ENCODE measurements at places on chromosomes 5 and 9.

GRCh38 chr5:179229331-179229831 lies 115.9 kb downstream of the ADAMTS2 start:
- no peak for DNase-seq

DNA sequence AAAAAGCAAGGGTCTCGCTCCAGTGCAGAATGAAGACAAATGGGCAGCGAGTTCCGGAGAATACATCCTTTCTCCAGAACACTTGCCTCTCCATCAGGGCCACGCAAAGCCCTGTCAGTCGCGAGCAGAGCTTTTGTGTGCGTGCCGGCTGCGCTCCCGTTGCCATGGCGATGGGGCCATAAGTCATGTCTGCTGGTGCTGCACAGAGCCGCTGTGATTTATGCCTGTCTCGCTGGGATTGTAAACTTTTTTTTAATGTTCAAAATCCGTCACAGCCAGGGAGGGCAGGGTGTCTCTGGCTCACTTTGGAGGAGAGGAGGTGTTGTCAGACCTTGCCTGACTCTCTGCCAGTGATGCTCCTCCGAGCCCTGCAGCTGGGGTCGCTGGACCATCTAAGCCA lies 272.7 kb downstream of the TRIM32 start:
- peak; percentile 42 for DNase-seq

- peak; percentile 21 for DNase-seq
Observed at GRCh38 chr5:42005561-42006153, 80.6 kb downstream of the FBXO4 start.

GRCh38 chr5:143605403-143606005 lies 202.0 kb upstream of the NR3C1 start:
- DNase-seq: no peak

DNA sequence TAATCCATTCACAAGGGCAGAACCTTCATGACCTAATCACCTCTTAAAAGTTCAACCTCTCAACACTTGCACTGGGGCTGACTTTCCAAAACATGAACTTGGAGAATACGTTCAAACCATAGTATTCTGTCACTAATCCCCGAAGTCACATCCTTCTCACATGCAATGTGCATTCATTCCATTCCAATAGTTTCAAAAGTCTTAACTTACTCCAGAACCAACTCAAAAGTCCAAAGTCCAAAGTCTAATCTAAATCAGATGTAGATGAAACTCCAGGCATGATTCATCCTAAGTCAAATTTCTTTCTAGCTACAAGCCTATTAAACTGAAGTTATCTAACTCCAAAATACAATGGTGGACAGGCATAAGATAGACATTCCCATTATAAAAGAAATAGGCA lies 21.7 kb upstream of the ADAMTSL1 start:
- no peak for DNase-seq

- no peak for DNase-seq
Observed at GRCh38 chr9:94925751-94926430, 199.4 kb downstream of the AOPEP start.

DNA sequence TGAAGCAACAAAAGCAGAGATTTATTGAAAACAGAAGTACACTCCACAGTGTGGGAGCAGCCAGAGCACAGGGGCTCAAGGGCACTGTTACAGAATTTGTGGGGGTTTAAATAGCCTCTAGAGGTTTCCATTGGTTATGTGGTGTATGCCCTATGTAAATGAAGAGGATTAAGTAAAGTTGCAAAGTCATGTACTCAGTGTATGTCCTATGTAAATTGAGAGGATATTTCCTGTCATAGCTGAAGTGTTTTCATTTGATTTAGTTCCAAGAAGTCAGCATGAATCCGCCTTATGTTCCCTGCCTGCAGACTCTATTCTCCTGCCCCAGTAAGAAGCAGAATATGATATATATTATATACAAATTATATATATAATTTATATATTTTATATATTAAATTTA lies 966.0 kb upstream of the COX7C start:
- no peak for DNase-seq

GRCh38 chr9:91065231-91066041 lies 263.8 kb downstream of the SYK start:
- no peak for DNase-seq

DNA sequence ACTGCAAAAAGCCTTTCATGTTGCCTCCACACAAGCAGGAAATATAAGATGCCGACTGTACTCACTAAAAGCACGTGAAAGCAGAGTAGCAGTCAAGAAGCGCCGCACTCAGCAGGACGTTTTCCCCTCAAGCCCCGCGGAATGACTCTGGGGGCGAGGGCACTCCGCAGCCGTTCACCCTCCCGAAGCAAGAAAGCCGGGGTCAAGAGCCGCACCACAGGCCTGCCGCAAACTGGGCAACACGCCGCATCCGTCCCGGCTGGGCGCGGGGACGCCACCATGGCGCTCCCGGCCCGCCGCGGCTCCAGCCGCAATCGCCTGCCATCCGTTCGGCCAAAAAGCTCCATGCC lies 364 bp downstream of the RPS6 start:
- no peak for DNase-seq

DNA sequence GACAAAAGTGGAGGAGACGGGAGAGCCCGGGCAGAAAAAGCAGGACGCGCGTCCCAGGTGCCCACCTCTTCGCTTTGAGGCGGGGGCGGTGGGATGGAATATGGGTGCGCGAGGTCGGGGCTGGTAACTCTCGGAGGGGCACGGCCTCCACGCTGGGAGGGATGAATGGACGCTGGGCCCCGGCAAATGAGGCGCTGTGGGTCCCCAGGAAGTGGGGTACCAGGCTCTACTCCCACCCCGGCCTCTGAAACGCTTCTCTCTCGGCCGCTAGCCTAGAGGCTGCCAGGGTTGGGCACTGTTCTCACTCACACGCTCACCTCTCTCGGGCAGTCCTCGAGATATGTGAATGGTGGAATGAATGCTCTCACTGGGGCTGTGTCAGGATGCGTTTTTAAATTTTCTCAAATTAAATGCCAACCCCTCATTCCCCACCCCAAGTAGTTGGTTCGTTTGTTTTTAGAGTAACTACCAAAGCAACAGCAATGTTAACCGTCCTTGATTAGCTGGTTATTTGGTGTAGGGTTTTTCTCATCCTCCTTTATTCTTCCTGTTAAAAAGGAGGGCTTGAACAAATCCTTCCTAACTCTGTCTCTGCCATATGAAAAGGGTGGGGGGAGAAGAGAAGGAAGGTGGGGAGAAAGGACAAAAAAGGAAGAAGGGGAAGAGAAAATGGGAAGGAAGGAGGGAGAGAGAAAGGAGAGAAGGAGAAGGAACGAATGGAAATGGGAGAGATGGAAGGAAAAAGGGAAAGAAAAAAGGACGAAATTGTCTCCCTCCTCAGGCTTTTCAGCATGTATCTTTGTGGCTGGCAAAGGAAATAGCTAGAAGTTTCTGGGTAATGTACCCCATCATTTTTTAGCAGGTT lies 1.3 kb upstream of the EBF1 start:
- no peak for DNase-seq

- peak; percentile 54 for DNase-seq
Observed at GRCh38 chr9:84940294-84940693, 270.8 kb downstream of the NTRK2 start.

GRCh38 chr5:151288180-151288579 lies 15.4 kb downstream of the SLC36A3 start:
- no peak for DNase-seq

DNA sequence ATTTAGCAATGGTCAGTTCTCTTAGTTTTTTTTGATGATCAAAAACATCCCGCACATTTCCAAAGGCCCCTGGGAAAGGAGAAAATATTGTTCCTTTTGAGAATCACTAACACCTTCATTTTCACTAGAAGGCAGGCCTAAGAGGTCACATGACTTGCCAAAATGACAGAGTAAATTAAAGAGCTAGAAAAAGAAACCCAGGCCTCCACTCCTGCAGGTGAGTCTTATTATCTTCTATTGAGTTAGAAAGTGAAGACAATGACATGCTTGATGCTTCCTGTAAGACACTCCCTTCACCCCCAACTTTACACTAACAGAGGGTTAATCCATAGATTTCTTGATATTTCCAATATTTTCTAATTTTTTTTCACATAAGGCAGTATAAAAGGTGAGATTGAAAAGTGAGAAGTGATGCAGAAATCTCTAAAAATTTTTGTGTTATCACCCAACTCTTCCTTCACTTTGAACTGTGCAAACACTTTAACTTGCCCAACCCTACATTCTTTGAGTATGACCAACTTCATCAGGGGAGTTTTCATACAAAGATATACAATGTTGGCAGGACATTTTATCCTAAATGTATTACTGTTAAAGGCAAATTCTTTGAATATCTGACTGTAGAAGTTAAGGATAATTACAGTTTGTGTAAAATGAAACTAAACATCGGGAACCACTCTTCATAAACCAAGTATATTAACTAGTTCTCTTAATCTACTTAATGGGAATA lies 57.1 kb downstream of the SUB1 start:
- DNase-seq: peak; percentile 11

DNA sequence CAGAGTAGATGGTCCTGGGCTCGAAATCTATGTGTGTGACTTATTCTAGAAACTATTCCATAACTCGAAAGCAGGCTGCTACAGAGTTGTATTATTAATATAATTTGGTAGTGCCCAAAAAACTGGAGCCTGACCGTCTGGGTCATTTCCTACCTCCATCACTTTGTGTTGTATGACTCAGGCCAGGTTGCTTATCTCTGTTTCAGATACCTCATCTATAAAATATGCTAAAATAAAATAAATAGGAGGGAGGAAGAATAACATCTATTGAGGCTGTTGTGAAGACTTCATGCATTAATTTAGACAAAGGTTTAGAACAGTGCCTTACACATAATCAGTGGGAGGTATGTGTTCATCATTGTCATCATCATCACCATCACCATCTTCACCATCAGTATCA lies 57.7 kb downstream of the PDE4D start:
- no peak for DNase-seq
